ENCODE measurements at places on chromosomes 2 and 18.

DNA sequence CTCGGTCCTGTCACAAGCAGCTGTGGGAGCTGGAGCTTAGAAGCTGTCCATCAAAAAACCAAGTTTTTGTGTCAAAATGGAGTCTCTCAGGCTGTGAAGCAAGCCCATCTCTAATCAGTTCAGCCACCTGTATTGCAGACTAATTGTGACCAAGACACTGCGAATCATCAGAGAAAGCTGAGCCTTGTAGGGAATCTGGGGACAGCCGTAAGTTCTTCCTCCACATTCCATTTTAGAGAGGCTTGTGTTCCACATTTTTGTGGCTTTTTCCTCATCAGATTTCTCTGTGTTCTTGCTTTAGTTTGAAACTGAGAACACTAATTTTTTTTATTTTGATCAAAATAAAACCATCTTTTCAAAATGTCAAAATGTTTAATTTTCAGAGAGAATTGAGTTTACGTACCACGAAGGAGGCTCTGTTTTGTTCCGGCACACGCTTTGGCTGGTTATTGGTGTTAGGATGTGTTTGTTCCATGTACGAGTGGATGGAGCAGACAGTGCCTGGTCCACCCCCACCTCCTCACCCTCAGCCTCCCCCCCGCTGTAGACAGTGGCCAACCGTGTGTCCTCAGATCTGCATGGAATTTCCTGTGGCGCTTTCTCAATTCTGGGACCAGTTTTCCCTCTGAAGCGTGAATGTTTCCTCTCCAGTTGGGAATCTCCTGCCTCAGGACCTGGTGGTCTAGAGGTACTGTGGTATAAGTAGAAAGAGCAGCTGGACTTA, 140.8 kb downstream of the AGAP1 start:
- no peak for DNase-seq

- no peak for DNase-seq
These were observed at the start of gene GPR39 for GRCh38 chr2:132416723-132417395. TSS of gene GPR39 (plus strand) at chr2:132416805.

DNA sequence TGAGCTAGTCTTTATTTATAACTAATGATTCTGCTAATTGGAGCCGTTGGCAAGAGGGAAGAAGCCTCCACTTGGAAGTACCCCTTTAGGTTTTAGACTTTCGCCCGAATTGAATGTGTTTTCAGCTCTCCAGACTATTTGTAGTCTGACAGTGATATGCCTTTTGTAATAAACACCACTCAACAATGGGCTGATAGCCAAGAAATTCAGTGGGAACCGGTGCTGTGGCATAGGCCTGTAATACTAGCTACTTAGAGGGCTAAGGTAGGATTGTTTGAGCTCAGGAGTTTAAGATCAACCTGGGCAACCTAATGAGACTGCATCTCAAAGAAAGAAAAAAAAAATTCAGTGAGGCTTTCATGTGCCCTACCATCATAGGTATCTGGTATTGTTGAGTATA, 13.6 kb upstream of the ZSCAN30 start:
- no peak for DNase-seq

- DNase-seq = no peak
These were observed 84.2 kb upstream of the UNC80 start for GRCh38 chr2:209687323-209687969.

GRCh38 chr18:49368876-49369440, 91.5 kb downstream of the DYM start:
- no peak for DNase-seq

DNA sequence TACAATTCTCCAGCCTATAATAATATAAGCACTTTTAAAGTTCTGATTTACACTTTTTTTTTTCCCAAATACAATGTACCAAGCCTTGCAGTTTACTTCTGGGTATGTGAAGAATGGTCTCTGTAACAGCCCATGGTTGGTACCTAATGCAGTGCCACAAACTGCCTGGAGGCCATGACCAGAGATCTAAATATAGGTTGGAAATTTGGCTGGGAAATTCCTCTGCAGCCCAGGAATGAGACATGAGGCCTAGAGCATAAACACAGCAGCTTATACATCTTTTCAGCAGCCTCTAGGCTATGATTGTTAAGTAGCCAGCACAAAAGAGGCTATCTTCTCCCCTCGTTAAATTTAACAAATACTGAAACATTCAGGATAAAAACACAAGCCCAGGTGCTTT, 432.0 kb upstream of the FAM98A start:
- no peak for DNase-seq

DNA sequence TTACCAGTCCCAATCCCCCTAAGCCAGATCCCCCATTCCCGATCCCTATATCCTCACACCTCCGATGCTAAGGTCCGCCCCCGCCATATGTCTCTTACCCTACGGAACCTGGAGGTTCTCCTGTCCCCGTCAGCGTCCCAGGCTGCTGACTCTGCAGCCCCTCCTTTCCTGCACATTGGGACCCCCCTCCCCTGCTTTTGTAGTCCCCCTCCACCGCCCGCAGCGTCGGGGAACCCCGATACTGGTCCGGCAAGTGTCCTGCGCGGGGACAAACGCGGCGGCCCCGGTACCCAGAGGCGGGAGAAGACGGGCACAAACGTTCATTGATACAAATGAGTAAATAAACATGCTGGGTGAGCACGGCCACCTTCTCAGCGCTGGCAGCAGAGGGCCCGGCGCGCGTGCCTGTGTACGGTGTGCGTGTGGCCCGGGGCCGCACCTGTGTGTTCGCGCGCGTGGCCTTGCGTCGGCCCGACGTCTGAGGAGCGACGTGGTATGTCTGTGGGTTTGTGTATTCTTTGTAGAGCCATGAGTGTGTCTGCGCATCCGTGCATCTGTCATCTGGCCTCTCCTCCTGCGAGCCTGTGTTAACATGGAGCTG, 2.0 kb upstream of the CYP26B1 start:
- DNase-seq = no peak

- DNase-seq = no peak
These were observed 625.6 kb downstream of the EPHA4 start for GRCh38 chr2:220946552-220946951.

DNA sequence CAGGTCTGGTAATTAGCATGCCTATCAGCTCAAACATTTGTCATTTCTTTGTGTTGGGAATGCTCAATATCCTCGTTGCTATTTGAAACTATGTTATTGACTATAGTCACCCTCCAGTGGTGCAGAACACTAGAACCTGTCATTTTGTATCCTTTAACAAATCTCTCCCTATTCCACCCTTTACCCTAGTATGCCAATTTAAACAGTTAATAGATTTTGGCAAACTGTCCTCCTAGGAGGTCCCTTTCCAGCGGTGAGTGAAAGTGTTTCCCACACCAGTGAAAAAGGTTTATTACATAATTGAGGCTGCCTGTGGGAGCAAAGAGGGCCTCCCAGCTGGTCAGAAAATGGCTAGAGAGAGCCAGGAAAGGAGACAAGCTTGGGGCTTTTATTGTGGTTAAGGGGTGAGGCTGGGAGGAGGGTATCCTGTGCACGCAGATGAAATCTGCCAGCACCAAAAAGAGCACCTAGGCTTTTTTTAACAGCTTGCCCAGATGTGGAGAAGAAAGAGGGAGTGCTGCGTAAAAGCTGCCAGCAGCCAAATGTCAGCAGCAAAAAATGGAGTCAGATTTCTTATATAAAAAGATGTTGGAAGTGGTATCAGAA, 1.8 kb upstream of the DRC1 start:
- DNase-seq = no peak

DNA sequence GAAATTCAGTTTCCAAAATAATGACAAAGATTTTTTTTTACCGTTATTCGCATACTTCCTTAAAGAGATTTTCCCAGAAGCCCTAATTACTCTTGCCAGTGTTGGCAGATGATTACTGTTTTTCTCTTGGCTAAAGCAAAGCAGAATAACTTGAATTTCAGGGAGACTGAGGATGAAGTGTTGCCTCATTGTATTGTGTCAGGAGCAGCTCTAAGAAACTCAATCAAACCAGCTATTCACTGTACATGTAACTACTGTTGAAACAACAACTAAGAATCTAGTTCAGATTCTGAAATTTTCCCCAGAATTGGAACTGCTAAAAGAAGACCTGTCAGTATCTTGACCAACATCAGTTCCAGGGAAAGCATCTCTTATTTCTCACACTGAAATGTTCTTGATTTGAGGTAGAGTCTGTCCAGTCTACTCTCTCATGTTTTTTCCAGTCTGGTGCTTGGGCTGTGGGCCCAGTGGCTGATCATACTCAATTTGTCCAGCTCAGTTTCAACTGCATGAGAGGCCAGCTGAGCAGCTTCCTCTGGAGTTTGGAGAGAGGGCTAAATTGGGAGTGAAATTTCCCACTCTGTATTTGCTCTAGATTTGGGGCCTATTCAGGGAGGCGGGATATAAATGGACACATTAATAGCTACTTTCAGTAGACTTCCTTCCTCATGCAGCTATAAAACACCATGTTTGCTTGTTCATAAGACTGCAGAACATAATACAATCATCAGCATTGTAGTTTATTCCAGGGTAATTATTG, 78.5 kb downstream of the PPP1R1C start:
- DNase-seq = no peak

GRCh38 chr18:8519102-8519501, 90.1 kb upstream of the RAB12 start:
- DNase-seq = no peak

GRCh38 chr2:65969161-65969560, 465.8 kb upstream of the MEIS1 start:
- DNase-seq = no peak

DNA sequence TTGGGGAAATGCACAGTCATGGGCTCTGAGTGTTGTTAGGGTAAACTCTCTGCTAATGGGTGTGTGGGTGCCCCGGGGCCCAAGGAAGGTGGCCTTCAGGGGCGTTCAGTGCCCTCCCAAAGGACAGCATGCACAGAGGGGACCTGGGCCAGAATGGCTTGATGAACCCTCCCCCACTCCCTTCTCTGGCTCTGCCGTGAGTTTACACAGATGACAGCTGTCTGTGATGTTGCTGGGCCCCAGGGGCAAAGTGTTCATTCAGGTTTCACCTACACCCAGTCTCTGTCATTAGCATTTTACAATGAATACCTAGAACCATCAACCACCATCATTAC, 3.2 kb downstream of the NPPC start:
- no peak for DNase-seq

DNA sequence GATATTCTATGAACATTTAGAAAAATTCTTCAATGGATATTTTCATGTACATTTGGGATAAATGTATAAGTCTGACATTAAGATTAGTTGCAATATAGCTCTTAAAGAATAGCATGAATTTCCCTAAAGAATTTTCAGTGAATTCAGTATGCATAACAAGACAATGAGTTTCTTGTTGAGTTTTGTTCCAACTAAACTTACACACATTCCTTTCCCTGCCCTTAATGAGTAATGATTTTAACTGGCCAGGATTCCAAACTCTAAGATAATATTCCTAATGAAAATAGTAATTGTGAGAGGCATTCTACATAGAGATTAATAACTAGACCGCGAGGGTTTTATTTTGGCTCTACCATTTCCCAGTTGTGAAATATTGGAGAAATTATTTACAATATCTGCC, 390.3 kb upstream of the GALNT5 start:
- DNase-seq = no peak

DNA sequence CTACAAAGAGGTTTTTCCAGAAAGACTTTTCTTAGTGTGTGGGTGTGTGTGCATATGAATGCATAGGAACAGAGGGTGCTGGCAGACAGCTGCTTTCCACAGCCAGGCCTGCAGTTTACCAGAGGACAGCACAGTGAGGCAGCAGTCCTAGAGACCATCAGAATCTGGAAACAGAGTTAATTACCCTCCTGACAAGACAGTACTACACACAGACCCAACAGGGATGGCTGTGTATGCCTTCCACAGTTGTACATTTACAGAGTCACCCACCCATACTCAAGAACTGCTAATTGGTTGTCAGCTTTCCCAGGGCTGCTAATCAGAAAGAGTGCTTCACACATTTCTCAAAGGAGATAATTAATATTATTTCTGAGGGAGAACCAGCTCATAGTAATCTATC, 104.7 kb downstream of the FEZ2 start:
- DNase-seq = no peak

DNA sequence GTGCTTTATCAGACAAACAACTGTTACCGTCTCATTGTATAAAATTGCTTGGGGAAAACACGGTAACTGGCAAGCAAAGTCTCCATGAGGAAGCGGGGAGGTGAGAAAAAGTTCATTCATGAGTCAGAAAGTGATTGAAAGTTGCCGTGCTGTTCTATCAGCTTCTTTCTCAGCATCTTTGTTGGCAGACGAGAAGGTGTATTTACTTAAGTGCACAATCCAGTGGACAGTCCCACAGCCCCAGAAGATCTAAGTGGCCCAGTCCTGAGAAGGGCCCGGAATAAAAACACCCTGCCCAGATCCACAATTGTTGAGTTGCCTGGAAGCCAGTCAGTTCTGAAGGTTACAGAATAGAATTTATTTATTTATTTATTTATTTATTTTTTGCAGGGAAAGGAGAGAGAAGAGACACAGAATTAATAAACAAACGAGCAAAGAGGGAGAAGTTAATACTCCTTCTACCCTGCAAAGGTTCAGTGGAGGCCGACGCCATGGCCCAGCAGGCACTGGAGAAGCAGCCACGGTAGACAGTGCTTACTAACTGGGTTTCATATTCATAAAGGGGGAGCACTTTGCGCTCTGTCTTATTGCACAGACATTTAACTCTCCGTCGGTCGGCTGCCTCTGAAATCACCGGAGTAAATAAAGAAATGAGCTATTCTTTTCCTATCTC, 676.0 kb upstream of the SALL3 start:
- no peak for DNase-seq

DNA sequence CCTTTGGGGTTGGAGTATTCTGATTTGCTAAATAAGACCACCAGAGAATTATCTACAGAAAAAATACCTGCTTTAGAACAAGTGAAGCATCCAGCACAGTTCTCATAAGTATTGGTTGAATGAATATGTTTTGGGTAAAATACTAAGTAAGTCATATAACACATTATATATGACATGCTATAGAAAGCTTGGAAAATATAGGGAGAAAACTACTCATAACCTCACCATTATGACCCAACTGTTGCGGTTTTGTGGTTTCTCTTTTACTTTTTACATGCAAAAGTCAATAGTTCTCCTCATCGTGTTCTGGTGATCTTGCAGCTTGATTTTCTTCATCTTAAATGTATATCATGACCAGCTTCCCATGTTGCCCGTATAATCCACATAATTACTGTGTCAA, 66.2 kb downstream of the DIPK1C start:
- no peak for DNase-seq

GRCh38 chr2:219124381-219125110, 36.1 kb downstream of the NHEJ1 start:
- DNase-seq = no peak
